ENCODE measurements at places on chromosomes 5 and 9.

DNA sequence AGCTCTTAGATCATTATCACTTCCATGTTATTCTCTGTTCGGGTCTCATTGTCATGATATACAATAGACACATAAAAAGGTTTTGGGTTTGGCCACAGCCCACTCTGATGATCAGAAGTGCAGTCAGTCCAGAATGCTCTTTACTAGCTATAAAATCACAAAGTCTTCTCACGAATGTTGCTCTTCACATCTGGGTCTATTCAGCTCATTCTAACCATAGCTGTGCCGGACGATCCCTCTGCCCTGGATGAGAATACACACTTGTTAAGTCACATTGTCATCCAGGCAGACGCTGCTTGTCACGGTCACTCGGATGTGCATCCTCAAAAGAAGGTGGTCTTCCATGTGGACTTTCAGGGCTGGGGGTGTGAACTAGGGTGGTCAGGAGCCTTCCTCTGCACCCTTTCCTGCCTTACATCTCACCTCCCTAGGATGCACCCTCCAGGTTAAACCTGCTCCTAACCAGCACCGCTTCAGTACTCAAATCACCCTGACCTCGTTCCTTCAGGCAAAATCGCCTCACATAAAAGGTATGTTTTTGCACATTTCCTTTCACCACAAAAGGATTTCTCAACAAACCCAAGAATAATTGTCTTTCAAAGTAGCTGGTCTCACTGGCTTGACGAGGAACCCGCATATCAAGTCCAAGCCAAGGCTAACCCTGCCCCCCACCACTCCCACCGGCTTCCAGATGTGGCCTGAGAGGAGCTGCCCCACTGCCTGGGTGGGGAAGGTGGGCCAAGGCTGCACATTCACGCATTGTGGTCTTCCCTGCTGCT is 21.9 kb downstream of the ANKH start:
- DNase-seq: peak; percentile 22

DNA sequence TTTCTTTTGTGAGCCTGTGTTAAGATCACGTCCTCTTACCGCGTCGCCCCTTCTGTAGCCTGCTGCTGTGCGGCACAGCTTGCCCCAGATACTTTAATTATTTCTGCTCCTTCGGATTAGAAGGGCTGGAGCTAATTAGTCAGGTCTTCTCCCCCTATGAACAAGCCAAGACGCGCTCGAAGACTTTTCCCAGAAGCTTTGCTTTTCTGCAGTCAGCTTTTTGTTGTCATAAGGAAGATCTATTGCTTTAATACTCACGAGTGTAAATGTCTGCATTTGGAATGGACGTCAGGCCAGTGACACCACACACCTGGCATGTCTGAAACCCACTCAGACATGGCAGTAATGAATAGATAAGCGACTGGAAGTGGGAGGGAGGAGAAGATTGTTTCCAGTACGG is 37.0 kb downstream of the PRUNE2 start:
- DNase-seq: no peak

DNA sequence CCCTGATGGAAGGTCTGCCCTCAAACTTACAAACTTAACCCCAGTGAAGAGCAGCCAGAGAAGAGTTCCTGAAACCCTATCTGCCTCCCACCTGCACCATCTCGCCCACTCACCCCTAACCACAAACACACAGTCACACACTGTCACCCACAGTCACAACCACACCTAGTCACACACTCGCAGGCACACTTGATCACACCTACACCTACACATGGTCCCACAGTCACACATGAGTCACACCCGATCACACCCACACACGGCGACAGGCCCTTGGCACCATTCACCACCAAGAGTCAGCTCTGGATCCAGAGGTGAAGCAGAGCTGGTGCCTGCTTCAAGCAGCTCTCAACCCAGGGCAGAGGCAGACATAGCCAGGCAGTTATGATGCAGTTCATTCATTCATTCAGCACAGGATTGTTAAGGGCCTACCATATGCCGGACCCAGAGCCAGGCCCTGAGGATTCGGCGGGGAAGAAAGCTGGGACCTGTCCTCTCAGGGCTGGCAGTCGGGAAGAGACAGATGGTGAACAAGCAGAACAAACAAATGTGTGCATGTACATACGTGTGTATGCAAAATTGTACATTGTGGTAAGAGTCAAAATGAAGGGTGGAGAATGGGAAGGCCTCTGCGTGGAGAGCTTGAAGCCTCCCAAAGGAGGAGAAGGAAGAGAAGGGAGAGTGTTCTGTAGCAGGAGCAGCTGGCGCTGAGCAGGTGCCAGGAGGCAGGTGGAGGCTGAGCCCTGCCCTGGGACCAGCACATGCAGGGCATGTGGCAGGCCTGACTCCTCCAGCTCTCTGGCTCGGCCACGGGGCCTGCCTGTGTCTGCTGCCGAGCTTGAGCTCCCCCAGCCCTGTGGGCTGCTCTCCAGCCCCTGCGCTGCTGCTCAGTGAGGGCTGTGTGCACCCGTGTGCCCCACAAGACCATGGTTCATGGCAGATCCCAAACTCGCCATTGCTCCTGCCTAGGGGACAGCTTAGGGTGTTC is 6.4 kb downstream of the TSPAN17 start:
- DNase-seq: no peak

GRCh38 chr5:79961716-79962574 is 29.1 kb downstream of the MTX3 start:
- DNase-seq: no peak

GRCh38 chr5:1783216-1783554 is 16.5 kb downstream of the MRPL36 start:
- no peak for DNase-seq

- no peak for DNase-seq
Measured at GRCh38 chr5:1253456-1254105, 28.4 kb downstream of the SLC6A18 start.

GRCh38 chr9:3949744-3950143 is 350.1 kb downstream of the GLIS3 start:
- DNase-seq: no peak

- no peak for DNase-seq
Measured at GRCh38 chr5:164132358-164132757, 626.9 kb downstream of the MAT2B start.

DNA sequence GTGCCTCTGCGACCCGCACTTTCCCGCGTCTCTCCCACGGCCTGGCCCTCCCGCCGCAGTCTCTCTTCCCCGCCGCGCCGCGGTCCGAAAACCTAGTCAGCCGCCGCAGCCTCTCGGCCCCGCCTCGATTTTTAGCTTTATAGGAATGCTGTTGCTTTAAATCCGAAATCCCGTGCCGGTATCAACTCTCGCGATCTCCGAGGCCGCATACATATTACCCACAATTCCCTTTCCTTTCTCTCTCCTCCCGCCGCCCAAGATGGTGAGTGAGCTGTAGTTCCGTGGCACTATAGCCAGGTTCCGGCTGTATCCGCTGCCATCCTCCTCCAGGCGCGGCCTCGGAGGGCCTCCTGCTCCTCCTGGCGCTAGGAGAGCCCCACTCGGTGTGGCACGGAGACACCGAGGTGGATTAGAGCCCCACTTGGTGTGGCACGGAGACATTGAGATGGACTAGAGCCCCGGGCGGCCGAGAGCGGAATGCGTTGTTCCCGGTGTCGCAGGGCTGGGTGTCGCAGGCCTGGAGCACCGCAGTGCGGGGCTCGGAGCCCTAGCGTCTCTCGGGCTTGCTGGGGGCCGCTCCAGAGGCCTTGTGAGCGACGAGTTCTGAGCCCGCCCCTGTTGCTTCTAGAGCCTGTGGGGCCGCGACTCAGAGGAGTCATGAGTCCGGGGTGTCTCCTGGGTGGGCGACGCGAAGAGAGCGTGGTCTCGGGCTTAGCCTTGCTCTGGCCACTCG is at the start of the genes MED22 and RPL7A:
MED22 (minus strand) TSS at position 147 of the 733 bp plus-strand sequence. CDS start 1,469 bp downstream, outside the sequence.
RPL7A (plus strand) TSS at position 234 of the 733 bp plus-strand sequence; CDS start at position 260, 26 bp downstream.
- peak; percentile 99 for DNase-seq

Measured in GM23338 (cell line).